Spleen (tissue), 13 donors: ENCODE measurements at places on chromosomes 5 and 9. TPM values are rescaled to one million over a fixed set of nuclear protein-coding genes. Genes with fewer than 3 reads are reported as not detected.
A peak's percentile ranks its signal among the peaks of the same experiment; 100 is the strongest.

DNA sequence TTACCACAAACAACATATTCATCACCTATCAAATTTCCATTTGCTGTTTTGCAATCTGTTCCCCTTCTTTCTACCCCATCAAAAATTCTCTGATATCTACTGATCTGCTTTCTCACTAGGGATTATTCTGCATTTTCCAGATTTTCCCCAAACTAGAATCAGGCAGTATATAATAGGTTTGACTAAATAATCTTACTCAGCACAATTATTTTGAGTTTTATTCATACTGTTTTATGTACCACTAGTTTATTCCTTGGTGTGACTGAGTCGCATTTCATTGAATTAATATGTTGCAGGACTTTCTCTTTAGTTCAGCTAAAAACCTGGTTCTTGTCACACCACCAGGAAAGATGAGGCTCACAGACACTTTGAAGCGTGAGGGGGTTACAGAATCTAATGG, 131.4 kb downstream of the CYLC2 start:
- H3K27me3 ChIP-seq: no peaks in the 10 kb centered on the region
- H3K4me1 ChIP-seq: no peaks in the 10 kb centered on the region
- no peaks in the 10 kb centered on the region for H3K36me3 ChIP-seq
- H3K4me3 ChIP-seq: no peak overlapping the region
- DNase-seq: no peak
- no peak overlapping the region for H3K27ac ChIP-seq

- no peak for DNase-seq
- no peak overlapping the region for H3K4me3 ChIP-seq
- H3K4me1 ChIP-seq: peaks cover 13% of the 10 kb centered on the region
- H3K27me3 ChIP-seq: no peaks in the 10 kb centered on the region
Observed at GRCh38 chr5:36374266-36374862, 72.7 kb upstream of the RANBP3L start.

DNA sequence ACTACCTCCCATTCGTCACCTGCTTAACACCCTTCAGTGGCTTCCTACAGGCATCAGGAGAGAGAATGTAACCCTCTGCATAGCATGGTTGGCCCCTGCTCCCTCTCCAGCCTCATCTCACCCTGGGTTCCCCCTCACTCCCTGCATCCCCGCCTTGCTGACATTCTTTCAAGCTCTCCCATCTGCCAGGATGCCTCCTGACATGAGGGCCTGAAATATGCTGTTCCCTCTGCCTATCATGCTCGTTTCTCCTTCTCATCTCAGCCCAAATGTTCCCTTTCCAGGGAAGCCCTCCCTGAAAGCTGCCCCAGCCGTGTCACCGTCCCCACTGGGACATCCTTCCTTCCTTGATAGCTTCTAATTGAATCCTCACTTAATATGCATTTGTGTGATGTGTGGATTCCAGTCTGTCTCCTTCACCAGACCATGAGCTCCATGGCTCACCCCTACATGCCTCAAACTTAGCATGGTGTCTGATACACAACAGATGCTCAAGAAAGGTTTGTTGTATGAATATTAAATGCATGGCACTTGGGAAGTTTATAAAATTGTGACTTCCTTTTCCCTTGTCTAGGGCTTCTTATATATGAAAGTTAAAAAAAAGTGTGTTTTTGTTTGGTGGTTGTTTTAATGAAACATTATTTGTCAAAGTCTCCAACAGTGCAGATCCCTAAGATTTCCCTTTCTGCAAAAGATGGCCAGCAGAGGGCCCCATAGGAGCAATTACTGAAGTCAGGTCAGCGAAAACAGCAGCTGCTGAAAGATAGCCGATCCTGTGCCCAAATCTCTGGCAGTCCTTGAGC, 7.3 kb upstream of the C5orf58 start:
- H3K27ac ChIP-seq: no peak overlapping the region
- no peaks in the 10 kb centered on the region for H3K36me3 ChIP-seq
- peaks cover 33% of the 10 kb centered on the region for H3K4me1 ChIP-seq
- peak; percentile 81 for DNase-seq
- no peaks in the 10 kb centered on the region for H3K27me3 ChIP-seq

- H3K27me3 ChIP-seq: no peaks in the 10 kb centered on the region
- no peaks in the 10 kb centered on the region for H3K4me1 ChIP-seq
- no peak for DNase-seq
- no peaks in the 10 kb centered on the region for H3K36me3 ChIP-seq
- no peak overlapping the region for H3K27ac ChIP-seq
Observed at GRCh38 chr5:158705901-158706300, 393.8 kb downstream of the EBF1 start.

GRCh38 chr5:56330167-56330566, 97.0 kb upstream of the ANKRD55 start:
- H3K27ac ChIP-seq: peak overlapping the region; percentile 51
- no peaks in the 10 kb centered on the region for H3K27me3 ChIP-seq
- DNase-seq: no peak
- H3K4me3 ChIP-seq: no peak overlapping the region
- H3K4me1 ChIP-seq: peaks cover 27% of the 10 kb centered on the region
- no peaks in the 10 kb centered on the region for H3K36me3 ChIP-seq

DNA sequence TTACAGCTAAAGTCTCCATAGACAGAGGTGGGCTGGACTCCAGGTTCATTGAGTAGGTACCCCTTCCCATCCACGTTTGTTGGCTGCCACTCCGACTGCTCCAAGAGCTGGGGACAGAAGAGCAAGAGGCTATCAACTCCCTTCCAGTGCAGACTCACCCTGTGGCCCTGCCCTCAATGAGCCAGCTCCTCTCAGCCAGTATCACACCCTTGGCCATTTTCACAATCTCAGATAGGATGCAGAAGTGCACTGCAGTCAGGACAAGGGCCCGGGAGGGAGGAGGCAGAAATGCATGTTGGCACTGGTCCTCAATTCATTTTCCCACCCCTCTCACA, 6.2 kb downstream of the IRF1 start:
- H3K4me3 ChIP-seq: no peak overlapping the region
- H3K36me3 ChIP-seq: peaks cover 72% of the 10 kb centered on the region
- peaks cover 47% of the 10 kb centered on the region for H3K4me1 ChIP-seq
- no peaks in the 10 kb centered on the region for H3K27me3 ChIP-seq
- H3K27ac ChIP-seq: peak overlapping the region; percentile 100

GRCh38 chr9:135039916-135040645, 47.4 kb upstream of the OLFM1 start:
- H3K4me3 ChIP-seq: no peak overlapping the region
- DNase-seq: peak; percentile 24
- H3K36me3 ChIP-seq: no peaks in the 10 kb centered on the region
- H3K4me1 ChIP-seq: no peaks in the 10 kb centered on the region
- H3K27me3 ChIP-seq: no peaks in the 10 kb centered on the region

- no peaks in the 10 kb centered on the region for H3K27me3 ChIP-seq
- DNase-seq: peak; percentile 64
- no peak overlapping the region for H3K4me3 ChIP-seq
- H3K36me3 ChIP-seq: no peaks in the 10 kb centered on the region
- no peak overlapping the region for H3K27ac ChIP-seq
Observed at GRCh38 chr9:123318202-123318601, 37.8 kb upstream of the CRB2 start.

- no peak overlapping the region for H3K27ac ChIP-seq
- H3K27me3 ChIP-seq: no peaks in the 10 kb centered on the region
- H3K36me3 ChIP-seq: no peaks in the 10 kb centered on the region
- no peak overlapping the region for H3K4me3 ChIP-seq
- DNase-seq: no peak
- no peaks in the 10 kb centered on the region for H3K4me1 ChIP-seq
Observed at GRCh38 chr9:93884808-93885207, 70.3 kb downstream of the BARX1 start.

GRCh38 chr5:73644385-73644963, 18.5 kb downstream of the ARHGEF28 start:
- no peak for DNase-seq
- peaks cover 5% of the 10 kb centered on the region for H3K4me1 ChIP-seq
- H3K4me3 ChIP-seq: no peak overlapping the region
- H3K27ac ChIP-seq: no peak overlapping the region
- no peaks in the 10 kb centered on the region for H3K27me3 ChIP-seq

DNA sequence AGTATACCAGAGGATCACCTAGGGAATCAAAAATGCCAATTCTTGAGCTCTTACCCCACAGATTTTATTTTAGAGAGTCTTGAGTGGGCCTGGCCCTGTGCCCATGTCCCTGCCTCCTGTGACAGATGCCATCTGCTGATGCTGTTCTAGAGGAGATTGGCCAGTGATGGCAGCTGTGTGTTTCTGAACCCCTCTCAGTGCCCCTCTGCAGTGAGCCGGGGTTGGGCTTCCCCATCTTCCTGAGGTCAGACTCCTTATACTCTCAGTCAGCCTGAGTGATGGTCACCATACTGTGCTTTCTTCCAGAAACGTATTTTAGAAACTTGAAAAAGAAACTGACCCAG, 6.1 kb downstream of the PTCD2 start:
- peak overlapping the region; percentile 4 for H3K27ac ChIP-seq
- H3K36me3 ChIP-seq: peaks cover 19% of the 10 kb centered on the region

DNA sequence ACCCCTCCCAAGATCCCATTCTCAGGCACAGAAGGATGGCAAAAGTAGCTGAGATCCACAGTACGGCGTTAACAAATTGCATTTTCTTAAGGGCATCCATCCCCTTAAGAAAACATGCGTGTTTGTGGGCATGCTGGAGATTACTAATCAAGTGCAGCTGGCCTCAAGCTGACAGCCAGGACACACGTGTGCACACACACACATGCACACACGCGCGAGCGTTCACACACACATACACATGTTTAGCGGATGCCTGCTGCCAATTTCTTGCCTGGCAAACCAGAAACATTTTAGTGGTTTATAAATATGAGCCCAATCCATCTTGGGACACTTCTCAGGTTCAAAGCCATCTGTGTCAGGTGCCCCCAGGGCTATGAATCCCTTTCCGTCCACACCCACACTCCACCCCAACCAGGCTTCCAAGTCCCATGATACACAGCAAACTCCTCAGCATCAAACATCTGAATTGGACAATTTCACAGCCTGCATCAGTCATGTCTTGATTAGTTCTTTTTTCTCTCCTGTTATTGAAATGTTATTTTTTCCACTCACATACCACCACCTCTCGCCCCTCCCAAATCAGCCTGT, 23.5 kb upstream of the SMIM23 start:
- no peaks in the 10 kb centered on the region for H3K36me3 ChIP-seq
- DNase-seq: no peak
- no peak overlapping the region for H3K27ac ChIP-seq

GRCh38 chr5:65734921-65735320, 12.9 kb downstream of the NLN start:
- DNase-seq: no peak
- H3K27ac ChIP-seq: no peak overlapping the region
- no peak overlapping the region for H3K4me3 ChIP-seq
- peaks cover 14% of the 10 kb centered on the region for H3K4me1 ChIP-seq

DNA sequence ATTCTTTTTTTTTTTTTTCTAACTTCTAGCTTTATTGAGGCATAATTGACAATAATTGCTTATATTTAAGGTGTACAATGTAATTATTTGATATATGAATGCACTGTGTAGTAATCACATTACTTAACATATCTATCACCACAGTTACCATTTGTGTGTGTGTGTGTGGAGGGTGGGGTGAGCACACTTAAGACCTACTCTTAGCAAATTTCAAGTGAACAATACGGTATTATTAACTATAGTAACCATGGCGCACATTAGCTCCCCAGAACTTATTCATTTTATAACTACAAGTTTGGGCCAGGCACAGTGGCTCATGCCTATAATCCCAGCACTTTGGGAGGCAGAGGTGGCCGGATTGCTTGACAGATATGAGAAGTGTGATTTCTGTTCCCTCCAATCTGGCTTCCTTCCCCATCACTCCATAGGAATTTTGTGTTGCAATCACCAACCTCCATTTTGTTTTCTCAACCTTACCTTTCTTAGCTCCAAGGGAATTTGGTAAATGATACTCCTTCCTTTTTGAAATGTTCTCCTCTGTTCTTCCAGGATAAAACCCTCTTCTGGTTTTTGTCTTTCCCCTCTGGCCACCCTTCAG, 14.9 kb downstream of the TXN start:
- no peak overlapping the region for H3K4me3 ChIP-seq
- no peak overlapping the region for H3K27ac ChIP-seq
- no peak for DNase-seq
- peaks cover 39% of the 10 kb centered on the region for H3K36me3 ChIP-seq
- no peaks in the 10 kb centered on the region for H3K4me1 ChIP-seq
- no peaks in the 10 kb centered on the region for H3K27me3 ChIP-seq

DNA sequence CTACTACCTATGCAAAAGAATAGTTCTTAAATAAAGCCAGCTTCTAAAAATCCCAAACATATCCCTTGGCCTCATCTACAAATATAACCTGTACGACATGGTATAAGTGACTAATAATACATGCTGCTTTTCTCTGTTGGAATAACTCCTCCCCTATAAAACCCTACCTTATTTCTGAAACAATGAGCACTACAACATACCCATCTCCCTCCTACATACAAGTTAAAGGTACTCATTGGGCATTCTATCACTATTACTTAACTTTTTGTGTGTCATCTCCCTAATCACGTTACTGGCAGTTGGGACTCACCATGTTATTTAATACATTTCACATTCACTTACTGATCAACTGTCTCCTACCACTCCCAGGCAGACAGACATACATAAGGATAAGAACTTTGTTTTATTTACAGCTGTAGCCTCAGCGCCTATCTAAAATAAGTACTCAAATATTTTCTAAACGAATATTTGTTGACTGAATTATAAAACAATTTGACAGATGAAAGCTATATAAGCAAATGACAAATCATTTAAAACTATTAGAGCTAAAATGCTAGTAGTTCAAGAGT, 4.1 kb downstream of the CLK4 start:
- H3K4me3 ChIP-seq: no peak overlapping the region
- no peaks in the 10 kb centered on the region for H3K36me3 ChIP-seq
- H3K27me3 ChIP-seq: no peaks in the 10 kb centered on the region
- no peak overlapping the region for H3K27ac ChIP-seq

The FOXE1 gene
- total RNA-seq: not detected

The PCDHGA2 gene
- total RNA-seq: 1.5 TPM

The TMEFF1 gene
- not detected for total RNA-seq

The MLANA gene
- total RNA-seq: not detected

The PCDHGA6 gene
- total RNA-seq: 4.1 TPM

The SLC22A4 gene
- 6.3 TPM for total RNA-seq

The PGM5 gene
- 18.3 TPM for total RNA-seq

The TRPM3 gene
- total RNA-seq: 6.7 TPM

The SPATA31A3 gene
- total RNA-seq: not detected

The ZFYVE16 gene
- total RNA-seq: 55.8 TPM

The VCP gene
- total RNA-seq: 168 TPM

The TIMD4 gene
- 18.2 TPM for total RNA-seq

The TSSK1B gene
- not detected for total RNA-seq
